CD4-positive, alpha-beta T cell treated with Interferon gamma for 1 hour (primary cell): ENCODE measurements at places on chromosomes 6 and 20.

DNA sequence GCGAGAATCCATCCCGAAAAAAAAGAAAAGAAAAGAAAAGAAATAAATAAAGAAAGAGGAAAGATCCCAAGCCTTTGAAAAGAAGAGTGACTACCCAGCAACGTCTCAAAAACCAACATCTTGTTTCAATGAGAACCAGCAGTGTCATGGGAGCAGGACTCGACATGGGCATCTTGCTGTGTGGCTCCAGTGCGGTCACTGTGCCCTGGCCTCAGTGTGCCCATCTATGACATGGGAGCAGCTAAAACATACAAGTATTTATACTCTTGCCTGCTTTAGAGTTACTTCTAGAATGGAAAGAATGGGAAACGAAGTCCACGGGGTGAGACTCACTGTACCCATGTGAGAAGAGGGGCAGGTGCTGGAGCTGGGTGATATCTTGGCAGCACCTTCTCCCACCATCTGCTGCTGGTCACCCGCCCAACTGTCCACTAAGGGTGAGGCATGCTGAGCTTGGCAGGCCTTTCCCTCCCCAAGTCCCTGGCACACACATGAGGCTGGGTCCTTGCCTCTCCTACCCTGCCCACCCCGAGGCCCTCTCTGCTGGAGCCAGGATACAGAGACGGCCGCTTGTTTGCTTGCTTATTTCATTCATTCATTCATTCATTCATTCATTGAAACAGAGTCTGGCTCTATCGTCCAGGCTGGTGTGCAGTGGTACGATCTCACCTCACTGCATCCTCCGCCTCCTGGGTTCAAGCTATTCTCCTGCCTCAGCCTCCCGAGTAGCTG, 77.7 kb downstream of the RIPOR3 start:
- no peak for DNase-seq

DNA sequence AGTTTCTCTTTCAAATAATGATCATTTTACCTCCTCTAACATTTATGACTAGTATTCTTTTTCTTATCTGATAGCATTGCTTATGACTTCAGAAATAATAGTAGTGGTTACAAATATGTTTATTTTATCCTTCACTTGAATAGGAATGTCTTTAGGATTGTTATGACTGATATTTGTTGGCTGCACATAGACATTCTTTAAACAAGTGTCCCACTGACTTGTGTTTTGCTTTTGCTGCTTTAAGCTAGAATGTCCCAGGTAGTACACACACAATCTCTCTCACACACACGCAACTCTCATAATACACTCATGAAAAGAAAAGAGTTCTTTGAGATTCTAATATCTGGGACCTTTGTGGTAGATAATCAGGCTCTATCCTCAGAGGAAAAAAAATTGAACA, 21.6 kb downstream of the KIAA1586 start:
- DNase-seq = no peak

GRCh38 chr20:4332121-4332860, 316.9 kb upstream of the RNF24 start:
- DNase-seq = no peak

DNA sequence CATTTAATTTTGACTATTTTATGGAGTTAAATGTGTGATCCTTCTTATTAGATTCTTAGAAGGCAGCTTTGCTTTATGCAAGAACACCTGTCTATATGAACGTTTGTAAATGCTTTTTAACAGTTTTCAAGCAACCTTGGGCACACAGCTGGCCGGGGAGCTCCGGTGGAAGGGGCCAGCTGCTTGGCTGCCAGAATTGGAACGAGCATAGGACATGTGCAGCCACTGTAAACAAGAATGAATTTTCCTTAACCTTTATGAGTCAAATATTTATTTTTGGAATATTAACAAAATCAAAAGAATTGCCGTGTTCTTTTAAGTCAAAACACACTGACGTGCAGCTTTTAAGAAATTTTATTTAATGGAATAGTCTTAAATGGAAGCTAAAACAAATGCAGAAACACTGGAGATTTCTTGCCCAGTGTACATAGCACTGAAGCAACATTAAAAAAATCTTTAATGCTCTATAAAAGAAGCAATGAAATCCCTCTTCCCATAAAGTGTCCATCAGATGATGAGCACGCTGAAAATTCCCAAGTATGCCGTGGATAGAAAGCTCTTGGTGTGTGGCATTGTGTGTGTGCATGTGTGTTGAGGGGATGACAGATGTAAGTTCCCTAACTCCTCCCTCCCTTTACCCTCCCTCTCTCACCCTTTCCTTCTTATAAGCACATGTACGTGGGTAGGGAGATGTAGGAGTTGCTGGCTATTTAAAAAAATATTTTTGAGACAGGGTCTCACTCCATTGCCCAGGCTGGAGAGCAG, 208.9 kb upstream of the EXOC2 start:
- DNase-seq = no peak

- no peak for DNase-seq
Measured at GRCh38 chr20:12306107-12306506, 388.4 kb downstream of the BTBD3 start.

GRCh38 chr6:93036835-93037234, 382.5 kb downstream of the EPHA7 start:
- DNase-seq = no peak

DNA sequence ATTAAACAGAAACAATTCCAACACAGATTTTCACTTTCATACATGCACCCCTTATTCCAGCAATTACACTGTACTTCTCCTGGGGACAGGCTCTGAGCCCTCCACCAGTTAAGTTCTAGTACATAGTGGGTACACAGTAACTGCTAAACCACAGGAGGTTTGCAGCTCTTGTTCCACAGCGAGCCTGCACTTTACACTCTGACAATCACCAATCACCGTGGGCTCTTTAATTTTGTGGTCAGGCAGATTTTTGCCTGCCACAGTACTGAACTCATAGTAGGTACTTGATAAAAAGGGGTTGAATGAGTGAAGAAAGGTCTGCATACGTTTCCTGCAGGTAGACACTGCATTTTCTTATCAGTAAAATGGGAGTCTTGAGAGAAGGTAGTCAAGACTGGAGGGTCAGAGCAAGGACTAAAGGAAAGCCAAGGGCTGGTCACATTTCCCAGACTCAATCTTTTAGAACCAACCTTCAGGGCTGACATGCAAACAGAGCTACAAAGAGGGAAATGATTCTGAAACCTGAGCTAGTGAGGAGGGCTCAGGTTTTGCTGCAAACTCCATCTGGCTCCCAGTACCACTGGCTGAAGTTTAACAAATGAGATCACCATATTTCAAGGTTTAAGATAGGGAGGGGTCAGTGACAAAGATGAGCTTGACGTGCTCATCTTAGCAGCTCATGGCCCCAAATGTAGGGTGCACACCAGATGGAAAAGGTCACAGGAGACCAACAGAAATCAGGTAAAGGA, 404.6 kb downstream of the BTBD9 start:
- no peak for DNase-seq

- DNase-seq = no peak
Measured at GRCh38 chr20:58584051-58584824, 66.8 kb upstream of the STX16 start.

GRCh38 chr6:39128832-39129231, 13.8 kb upstream of the SAYSD1 start:
- no peak for DNase-seq

DNA sequence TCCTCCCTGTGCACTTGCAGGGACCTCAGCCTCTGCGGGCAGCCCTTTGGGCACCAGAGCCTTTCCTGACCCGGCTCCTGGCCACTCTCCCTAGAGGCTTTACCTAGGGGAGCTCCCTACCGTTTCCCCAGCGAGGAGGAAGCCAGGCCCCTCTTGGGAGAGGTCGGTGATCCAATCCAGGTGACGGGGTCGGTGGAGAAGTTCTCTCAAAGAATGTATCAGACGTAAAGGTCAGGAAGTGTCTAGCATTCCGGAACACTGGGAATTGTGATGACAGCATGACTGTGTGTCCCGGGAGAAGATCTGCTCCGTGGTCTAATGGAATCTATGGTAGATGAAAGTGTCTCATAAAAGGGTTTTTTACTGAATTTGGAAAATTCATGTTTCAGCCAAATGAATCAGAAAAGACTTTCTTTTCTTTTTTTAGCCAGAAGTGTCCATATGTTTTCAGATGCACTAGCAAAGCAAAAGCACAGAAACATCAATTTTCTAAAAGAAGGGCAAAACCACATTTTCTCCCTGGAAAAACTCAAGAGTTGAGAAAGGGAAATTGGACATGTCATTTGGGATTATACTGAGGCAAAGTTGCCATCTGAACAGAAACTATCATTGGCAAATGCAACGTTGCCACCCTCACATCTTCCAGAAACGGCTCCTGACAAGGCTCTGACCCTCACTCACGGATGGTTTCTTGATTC, 289.4 kb downstream of the THBS2 start:
- DNase-seq = no peak

DNA sequence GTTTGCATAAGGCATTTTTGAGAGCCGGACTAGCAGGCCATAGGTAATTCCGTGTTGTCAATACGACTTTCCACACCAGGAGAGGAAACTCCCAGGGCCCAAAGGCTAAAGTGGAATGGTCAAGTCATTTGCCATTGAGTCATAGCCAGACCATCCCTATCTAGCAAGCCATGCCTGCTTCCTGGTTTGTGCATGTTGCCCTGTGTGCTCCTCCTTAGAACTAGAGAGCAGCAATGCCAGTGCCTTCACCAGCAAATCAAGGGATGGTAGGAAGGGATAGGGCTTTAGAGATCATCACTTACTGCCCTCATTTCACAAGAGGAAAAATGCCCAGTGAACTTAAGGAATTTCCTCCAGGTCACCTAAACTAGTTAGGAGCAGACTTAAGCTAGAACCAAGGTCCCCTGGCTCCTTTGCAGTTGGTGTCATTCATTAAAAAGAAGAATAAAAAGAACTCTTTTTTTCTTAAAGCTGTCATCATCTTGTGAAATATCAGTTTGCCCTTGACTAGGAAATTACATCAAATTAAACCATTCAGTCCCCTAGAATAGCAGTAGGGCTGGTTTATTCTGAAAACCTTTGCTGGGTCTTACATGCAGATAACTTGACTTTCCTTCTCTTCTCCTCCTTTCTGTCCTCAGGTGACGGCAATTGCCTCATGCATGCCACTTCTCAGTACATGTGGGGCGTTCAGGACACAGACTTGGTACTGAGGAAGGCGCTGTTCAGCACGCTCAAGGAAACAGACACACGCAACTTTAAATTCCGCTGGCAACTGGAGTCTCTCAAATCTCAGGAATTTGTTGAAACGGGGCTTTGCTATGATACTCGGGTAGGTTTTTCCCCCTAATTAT, 7.4 kb downstream of the TNFAIP3 start:
- DNase-seq = peak; percentile 40

DNA sequence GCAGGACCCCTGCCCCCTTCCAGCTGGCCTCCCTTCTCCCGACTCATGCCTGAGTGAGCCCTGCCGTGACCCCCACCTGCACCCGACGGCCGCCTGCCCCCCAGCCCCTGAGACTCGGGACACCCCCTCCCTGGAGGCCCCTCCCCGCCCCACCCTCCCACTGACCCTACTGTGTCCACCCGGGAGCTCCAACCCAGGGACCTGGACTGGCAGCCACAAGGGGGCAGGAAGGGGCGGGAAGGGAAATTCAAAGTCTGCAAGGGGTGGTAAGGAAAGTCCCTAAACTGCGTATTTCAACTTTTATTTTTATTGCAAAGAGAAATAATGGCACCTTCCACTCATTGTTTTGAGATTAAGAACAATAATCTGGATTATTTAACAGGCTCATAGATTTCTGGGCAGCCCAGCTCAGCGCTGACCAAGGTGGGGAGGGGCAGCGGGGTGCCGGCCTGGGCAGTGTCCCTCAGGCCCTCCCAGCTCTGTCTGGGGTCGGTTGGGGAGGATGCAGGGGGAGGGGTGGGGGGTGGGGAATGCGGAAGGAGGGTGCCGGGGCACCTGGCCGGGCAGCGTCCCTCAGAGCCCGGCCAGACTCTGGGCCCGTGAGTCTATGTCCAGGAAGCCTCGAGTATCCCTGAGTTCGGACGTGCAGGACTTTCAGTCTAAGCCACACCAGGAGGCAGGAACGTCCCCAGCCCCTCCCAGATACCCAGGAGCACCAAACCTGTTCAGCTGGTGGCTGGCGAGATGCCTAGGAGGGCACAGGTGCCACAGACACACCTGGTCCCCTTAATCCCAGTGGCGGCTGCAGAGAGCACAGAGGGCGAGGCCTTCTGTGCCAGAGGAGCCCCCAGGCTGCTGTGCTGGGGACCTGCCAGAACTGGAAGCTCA, 1.3 kb upstream of the PTK6 start:
- DNase-seq = peak; percentile 59

DNA sequence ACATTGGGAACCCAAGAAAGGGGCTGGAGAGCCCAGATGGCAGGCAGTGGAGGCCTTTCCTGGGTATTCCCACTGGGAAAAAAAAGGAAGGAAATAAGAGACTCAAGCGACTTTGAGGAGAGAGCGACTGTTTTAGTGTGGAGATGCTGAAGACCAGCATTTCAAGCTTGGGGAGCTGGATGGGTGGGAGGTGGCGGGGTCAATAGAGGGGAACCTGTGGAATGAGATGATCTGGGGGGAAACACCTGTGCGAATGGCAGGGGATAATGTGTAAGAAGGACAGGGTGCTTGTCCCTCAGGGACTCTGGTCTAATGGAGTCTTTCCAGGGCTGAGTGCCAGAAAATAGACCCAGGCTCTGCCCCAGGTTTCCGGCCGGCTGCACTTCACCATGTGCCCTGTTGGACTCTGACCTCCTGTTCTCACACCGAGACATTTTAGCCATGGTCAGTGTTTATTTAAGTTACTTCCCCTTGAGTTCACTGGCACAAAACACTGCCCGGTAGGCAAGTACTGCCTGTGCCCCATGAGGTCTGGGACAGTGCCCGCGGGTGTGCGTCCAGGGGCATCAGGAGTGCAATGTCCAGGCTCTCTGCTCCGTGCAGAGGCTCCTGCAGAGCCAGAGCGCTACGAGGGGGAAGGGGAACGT, 50.4 kb upstream of the NKX2-2 start:
- no peak for DNase-seq

GRCh38 chr6:154433477-154434241, 76.8 kb downstream of the CNKSR3 start:
- DNase-seq = no peak

GRCh38 chr6:137581019-137581707, 87.0 kb upstream of the OLIG3 start:
- DNase-seq = no peak

DNA sequence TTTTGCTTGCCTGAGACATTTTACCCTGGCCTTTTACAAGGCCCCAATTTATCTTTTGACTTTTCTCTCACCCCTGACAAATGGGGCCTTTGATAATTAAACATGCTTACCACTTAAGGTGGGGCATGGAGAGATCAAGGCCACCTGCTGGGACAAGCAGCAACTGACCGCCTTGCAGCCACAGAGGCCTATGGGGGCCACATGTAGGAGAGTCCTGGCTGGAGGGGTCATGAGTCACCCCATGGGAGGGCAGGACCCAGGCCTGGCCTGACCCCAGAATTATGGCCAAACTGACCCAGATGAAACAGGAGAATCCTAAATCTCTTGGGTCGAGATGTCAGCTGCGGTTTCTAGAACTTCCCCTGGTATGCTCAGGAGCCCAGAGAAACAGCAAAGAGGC, 8.5 kb upstream of the OCSTAMP start:
- no peak for DNase-seq

DNA sequence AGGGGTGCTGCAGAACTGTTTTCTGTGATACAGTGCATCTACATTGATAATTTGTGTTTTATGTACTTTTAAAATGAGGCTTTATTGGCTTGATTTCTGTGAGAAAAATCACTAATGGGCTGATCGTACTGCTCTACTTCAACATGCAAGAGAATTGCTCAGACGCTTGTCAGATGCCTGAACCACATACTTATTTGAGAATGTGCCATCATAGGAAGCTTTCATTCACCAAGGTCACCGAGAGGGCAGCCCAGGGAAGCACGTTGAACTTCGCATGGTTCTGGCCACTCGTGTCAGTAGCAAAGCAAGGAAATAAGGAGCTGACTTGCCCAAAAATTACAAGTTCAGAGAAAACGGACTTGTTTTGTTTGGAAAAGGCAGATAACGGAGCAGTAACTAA, 168.5 kb upstream of the AKAP12 start:
- no peak for DNase-seq
